D341Med (cell line): ENCODE measurements at places on chromosomes 4 and X.

- DNase-seq: no peak
Measured at GRCh38 chrX:11119313-11119943, 8.3 kb downstream of the HCCS start.

DNA sequence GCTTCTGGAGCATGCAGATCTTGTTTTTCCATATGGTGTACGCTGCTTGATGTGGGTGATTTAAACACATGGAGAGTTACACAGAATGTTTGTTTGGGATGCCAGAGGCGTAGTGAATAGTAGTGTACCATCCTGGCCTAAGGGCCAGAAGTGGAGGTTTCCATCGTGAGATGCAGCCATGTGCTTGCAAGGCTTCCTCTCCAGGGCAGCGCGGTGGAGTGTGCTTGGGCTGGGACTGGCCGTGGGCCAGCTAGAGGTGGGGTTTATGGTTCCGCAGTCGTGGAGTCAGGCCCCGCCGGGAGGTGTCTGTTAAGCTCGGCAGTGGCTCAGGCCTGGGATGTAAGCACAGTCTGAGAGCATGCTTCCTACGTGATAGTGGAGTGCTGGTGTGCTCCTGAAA is 14.0 kb downstream of the STOX2 start:
- no peak for DNase-seq

DNA sequence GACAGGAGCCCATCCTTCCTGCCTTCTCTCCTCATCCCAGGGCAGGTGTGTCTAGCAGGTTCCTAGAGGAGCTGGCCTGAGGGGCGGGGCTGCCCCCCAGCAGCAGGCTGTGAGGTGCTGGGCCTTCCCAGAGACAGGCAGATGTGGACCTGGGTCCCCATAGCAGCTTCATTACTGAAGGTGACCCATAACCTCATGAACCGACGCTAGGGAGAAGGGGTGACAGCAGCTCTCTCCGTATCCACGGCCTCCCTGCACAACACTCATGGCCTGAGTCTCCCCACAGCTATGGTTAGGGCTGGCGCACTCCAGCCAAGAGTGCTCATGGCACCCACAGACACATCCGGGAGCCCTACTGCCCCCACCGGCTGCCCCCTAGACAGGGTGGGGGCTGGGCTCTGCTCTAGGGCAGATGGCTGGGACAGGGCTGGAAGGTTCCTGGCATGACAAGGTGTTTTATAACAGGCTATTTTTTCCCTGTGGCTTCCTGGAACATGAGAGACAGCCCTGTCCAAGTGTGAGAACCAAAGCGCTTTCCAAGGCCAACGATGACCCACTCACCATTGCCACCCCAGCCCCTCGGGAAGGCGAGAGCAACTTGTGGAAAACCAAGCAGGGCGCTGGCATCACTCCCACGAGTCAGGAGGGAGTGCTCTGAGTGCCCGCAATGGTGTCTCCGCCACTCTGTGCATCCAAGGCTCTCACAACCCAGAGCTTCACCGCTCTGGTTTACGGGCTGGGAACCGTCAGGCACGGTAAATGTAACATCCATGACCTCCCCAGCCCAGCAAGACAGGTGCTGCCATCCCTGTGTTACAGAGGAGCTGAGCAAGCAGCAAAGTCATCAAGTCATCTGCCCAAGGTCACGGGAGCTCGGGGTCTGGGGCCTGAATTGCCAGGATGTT is 59.8 kb downstream of the ACOX3 start:
- no peak for DNase-seq

- no peak for DNase-seq
Measured at GRCh38 chr4:84753321-84753972, 170.5 kb downstream of the CDS1 start.

DNA sequence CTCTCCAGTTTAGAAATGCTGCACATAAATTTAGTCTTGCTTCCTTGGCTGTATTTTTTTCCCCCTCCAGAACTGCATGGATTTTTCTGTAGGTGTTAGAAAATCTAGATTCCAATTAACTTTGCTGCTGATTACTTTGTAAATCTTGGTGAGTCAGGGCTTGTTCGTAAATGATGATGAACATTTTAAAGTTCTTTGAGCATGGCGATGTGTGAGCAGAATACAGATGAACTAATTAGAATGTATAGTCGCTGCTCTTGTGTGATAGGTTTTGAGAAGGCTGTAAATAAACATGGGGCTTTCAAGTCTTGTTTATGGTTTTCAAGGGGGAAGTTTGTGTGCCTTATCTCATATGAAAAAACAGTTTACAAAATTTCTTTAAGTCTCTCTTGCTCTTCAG is 23.3 kb downstream of the LIMCH1 start:
- no peak for DNase-seq

DNA sequence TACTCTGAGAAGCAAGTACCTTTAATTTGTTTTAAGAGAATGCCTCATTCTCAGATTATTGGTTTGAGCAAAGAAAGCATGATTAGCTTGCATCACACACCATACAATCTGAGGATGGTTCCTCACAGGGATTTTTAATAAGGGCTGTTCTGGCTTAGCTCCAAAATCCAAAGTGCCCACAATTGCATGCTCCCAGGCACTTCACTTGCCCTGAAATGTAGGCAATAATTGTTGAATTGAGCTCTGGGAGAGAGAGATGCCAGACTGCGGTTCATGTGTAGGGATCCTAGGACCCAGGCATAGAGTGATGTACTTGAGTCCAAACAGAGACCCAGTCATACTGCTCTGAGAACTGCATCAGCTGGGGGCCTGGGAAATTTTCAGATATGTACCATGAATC is 358.4 kb upstream of the CXorf51B start:
- DNase-seq: no peak

DNA sequence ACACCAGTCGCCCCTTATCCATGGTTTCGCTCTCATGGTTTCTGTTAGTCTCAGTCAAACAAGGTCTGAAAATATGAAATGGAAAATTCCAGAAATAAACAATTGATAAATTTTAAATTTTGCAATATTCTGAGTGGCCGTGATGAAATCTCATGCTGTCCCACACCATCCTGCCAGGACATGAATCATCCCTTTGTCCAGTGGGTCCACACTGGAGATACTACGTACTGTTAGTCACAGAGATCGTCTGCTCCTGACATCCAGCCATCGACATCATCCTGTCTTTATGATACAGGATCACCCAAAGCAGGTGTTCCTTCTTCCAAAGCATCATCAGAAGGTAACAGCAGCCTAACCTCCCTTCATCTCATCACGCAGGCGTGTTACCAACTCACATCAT is 76.5 kb upstream of the MSX1 start:
- DNase-seq: no peak

GRCh38 chr4:17589355-17589754 is 12.4 kb downstream of the LAP3 start:
- no peak for DNase-seq

DNA sequence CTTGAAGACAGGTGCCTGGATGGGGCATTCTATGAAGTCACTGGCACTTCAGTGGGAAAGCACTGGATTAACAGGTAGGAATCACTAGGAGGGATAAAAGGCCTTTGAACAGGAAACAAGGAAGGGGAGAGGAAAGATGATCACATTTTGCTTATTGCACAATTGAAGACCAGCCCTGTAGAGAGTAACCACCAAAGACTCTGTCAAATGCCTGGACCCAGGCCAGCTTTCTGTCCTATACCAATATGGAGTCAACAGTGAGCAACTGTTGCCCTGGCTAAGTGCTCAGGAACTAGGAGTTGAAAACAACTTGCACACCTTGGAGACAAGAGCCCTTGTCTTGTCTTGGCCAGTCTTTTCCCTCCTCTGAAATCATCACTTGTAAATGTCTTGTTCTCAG is 14.1 kb upstream of the RTL3 start:
- DNase-seq: no peak

DNA sequence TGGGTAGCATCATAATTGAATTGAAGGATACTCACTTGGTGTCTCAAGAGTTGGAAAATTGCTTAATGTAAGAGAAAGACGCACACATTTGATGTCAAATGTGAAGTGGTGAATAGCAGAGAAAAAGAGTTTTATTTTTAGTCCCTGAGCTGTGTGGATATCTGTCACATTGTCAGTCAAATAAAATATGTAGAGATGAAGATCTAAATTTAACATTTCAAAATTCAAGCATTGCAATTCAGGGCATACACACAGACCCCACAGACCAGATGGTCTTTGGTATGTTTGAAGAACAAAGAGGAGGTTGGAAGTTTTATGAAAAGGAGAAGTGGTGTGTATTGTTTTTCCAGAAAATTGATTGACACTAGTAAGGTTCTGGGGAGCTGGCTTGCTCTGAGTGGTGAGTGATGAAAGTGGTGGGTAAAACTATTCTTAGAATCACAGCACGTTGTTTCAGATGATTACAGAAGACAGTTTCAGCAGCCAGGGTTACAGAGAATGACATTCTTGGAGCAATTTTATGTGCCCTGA is 44.9 kb upstream of the BBS12 start:
- DNase-seq: no peak

- peak; percentile 48 for DNase-seq
Measured at GRCh38 chr4:7876201-7876875, 63.3 kb downstream of the AFAP1 start.

- DNase-seq: no peak
Measured at GRCh38 chr4:42357325-42357724, 40.0 kb upstream of the SHISA3 start.

DNA sequence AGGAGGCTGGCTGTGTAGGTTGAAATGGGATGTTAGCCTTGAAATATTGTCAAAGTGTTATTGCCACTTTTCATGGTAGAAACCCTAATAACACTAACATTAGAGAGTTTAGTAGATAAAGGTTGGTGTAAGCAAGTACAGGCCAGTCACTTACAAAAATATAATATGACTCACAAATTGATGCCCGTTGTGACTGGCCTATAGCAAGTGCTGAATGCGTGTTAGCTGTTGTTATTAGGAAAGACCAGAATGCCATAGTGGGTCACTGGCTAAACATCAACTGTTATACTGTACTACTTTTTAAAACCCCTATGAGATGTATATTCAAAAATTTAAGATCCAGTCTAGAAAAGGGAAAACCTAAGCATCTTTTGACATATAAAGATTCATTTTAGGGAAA is 20.4 kb upstream of the GDPD2 start:
- no peak for DNase-seq

DNA sequence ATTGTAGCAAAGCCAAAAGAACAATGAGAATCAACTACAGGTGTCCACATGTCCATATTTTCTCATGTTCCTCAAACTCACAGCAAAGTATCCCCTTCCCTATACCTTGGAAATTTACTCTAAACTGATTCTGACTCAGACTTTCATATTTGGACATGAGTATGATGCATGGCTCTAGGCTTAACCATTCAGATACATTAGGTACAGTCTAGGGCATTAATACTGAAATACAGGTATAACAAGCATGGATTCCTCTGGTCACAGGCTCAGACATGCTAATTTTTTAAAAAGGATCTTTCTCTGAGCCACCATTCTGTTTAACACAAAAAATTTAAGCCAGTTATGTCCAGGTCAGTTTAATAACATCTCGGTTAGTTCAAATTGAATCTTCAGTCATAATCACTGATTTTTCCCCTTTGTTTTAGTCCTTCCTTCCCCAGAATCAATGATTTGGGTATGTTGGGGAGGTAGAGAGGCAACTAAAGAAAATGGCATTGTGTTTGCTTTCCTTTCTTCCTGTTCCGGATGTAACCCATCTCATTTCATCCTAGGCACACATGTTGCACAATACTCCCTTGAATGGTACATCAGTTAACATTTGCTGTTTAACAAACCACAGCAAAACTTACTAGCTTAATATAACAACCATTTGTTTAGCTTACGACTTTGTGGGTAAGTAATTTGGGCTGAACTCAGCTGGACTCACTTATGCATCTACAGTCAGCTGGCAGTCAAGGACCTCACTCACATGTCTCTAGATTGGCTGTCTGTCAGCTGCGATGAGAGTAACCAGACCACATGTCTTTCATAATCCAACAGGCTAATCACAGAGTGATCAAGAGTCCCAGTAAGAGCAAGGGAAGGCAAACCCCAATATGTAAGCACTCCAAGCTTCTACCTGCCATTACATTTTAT is 75.3 kb upstream of the GRIA3 start:
- DNase-seq: no peak

DNA sequence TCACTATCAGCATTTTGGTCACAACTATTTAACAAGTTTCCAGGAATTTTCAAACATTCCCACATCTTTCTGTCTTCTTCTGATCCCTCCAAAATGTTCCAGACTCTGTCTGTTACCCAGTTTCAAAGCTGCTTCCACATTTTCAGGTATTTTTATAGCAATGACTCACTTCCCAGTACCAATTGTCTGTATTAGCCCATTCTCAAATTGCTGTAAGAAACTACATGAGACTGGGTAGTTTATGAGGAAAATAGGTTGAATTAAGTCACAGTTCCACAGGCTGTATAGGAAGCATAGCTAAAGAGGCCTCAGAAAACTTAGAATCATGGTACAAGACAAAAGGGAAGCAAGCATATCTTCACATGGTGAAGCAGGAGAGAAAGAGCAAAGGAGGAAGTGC is 475.0 kb upstream of the PCDH7 start:
- no peak for DNase-seq

- no peak for DNase-seq
Measured at GRCh38 chrX:41695426-41695825, 6.7 kb downstream of the GPR34 start.

DNA sequence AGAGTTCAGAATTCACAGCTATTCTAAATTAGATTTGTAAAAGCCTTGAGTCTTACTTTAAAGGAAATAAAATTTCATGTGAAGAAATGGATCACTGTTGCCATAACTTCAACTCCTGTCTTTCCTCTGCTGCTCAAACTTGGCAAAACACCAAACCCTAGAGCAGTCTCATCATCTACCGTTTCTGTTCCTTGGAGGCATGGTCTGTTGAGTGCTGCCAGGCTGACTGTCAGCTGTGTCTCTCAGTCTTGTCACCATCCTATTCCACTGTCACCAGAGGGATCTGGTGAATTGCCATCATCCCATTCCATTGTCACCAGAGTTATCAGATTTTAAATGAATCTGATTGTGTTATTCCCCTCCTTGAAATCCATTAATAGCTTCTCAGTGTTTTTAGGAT is 55.6 kb downstream of the STIM2 start:
- DNase-seq: no peak

DNA sequence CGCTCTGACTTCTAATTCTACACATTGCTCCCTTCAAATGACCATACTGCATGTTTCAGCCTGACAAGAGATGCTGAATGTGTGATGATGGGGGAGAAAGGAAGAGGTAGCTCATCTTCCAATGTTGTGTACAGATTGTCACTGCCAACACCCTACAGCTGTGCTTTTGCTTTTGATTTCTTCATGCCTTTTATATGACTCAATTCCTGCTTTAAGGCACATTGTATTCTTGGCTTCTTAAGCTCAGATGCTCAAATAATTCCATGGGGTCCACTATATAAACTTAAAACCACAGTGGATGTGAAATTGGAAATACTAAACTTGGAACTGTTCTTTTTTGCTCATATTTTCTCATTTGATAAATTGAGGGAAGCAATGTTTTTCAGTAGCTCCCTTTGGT is 183.2 kb upstream of the WDFY3 start:
- no peak for DNase-seq
